ENCODE measurements at places on chromosomes 4 and X.

GRCh38 chr4:8409264-8410065 is 31.1 kb downstream of the ACOX3 start:
- no peaks in the 10 kb centered on the region for H3K27me3 ChIP-seq
- no peak for DNase-seq
- no peak overlapping the region for H3K4me3 ChIP-seq
- no peak overlapping the region for H3K27ac ChIP-seq

DNA sequence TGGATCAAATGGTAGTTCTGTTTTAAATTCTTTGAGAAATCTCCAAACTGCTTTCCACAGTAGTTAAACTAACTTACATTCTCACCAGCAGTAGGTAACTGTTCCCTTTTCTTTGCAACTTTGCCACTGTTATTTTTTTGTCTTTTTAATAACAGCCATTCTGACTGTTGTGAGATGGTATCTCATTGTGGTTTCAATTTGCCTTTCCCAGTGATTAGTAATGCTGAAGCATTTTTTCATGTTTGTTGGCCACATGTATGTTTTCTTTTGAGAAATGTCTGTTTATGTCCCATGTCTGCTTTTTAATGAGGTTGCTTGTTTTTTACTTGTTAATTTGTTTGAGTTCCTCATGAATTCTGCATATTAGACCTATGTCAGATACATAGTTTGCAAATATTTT is 198.8 kb downstream of the RAB28 start:
- no peak overlapping the region for H3K27ac ChIP-seq
- H3K4me1 ChIP-seq = no peaks in the 10 kb centered on the region
- no peaks in the 10 kb centered on the region for H3K36me3 ChIP-seq

GRCh38 chr4:176529574-176529973 is 209.8 kb downstream of the SPCS3 start:
- no peaks in the 10 kb centered on the region for H3K27me3 ChIP-seq
- H3K36me3 ChIP-seq = peaks cover 3% of the 10 kb centered on the region
- no peak overlapping the region for H3K27ac ChIP-seq
- DNase-seq = no peak

DNA sequence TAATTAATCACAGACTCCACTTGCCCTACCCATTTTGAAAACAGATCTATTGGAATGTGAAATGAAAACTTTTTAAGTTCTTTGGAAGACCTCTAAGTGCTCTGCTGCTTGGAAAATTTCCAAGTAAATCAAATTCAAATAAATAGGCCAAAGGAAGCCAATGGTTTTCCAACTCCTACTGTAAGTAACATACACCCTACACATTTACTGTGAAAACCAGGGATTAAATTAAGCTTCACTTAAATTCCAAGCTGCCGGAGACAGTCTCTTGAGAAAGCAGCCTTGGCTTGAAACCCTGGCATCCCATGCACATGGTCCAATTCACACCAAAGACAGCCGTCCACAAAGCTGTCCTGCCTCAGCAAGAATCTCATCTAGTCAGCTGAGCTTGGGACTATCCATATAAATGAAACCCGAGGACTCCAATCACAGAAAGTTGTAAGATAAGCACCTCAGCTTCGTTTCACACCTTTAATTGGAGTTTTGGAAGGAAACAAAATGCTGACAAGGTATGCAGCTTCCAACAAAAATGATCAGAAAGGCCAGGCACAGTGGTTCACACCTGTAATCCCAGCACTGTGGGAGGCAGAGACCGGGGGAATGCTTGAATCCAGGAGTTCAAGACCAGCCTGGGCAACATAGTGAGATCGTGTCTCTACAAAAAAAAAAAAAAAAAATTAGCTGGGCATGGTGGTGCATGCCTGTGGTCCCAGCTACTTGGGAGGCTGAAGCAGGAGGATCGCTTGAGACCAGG is 88.6 kb downstream of the APBB2 start:
- H3K27ac ChIP-seq = no peak overlapping the region
- no peak for DNase-seq
- no peak overlapping the region for H3K4me3 ChIP-seq
- H3K27me3 ChIP-seq = no peaks in the 10 kb centered on the region
- no peaks in the 10 kb centered on the region for H3K4me1 ChIP-seq
- no peaks in the 10 kb centered on the region for H3K36me3 ChIP-seq

GRCh38 chr4:10832806-10833628 is 148.4 kb upstream of the CLNK start:
- DNase-seq = no peak
- H3K4me1 ChIP-seq = no peaks in the 10 kb centered on the region
- no peaks in the 10 kb centered on the region for H3K27me3 ChIP-seq

DNA sequence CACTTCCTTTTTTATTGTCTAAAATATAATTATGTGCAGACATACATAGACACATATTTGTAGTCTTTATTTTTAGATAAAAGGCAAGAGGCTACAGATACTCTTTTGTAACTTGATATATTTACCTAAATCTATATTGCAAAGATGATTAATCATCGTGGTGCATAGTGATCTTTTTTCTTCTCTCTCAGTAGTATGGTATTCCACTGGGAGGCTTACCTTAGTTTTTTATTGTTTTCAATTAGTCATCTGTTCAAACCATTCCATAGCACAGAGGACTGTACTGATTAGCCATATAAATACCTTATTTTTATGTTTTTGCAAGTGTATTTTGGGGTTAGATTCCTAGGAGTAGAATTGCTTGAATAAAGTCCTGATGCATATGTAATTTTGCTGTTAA is 619.7 kb downstream of the GRXCR1 start:
- no peak overlapping the region for H3K27ac ChIP-seq
- no peaks in the 10 kb centered on the region for H3K4me1 ChIP-seq
- no peaks in the 10 kb centered on the region for H3K27me3 ChIP-seq
- no peak overlapping the region for H3K4me3 ChIP-seq
- DNase-seq = no peak

GRCh38 chr4:2083116-2083825 is 24.1 kb downstream of the NAT8L start:
- DNase-seq = no peak
- H3K27ac ChIP-seq = no peak overlapping the region
- no peaks in the 10 kb centered on the region for H3K4me1 ChIP-seq
- peaks cover 23% of the 10 kb centered on the region for H3K27me3 ChIP-seq
- no peak overlapping the region for H3K4me3 ChIP-seq

DNA sequence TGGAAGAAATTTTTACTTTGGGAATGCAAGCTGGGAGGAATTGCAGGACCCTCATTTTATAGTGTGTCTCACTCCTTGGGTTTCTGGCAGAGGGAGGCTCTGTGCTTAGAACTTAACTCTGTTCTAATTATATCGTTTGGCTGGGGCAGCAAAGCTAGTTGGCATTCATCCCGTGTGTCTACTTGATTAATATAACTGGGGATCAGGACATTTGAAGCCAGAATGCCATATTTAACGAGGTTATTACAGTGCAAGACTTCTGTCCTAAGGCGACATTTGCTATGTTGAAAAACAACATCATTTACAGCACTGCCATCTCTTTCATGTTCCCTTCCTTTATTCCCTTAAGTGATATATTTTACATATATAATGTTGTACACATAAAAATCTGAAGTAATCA is 179.1 kb upstream of the TBC1D9 start:
- H3K27ac ChIP-seq = no peak overlapping the region
- H3K27me3 ChIP-seq = peaks cover 33% of the 10 kb centered on the region
- DNase-seq = no peak
- H3K4me3 ChIP-seq = no peak overlapping the region
- H3K36me3 ChIP-seq = no peaks in the 10 kb centered on the region
- no peaks in the 10 kb centered on the region for H3K4me1 ChIP-seq

- H3K4me1 ChIP-seq = no peaks in the 10 kb centered on the region
- H3K27me3 ChIP-seq = no peaks in the 10 kb centered on the region
- no peaks in the 10 kb centered on the region for H3K36me3 ChIP-seq
- H3K4me3 ChIP-seq = no peak overlapping the region
- DNase-seq = no peak
Observed at GRCh38 chrX:22147942-22148341, 115.8 kb downstream of the PHEX start.

Measured in Calu3 (cell line).